ENCODE measurements at places on chromosomes 11 and 22.
A peak's percentile ranks its signal among the peaks of the same experiment; 100 is the strongest.

DNA sequence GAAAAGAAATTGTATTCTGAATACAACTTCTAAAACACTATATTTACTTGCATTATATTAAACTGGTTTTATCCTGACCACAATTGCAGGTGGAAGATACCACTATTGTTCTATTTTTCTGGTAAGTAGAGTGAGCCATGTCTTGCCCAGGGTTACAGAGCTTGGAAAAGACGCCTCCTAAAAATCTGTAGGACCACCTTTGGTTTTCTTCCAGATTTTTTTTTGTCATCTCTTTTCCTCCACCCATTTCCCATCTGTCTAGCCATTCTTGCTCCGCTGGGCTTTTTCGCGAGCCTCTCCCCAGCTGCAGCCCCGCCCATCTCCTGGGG lies 294 bp upstream of the MTMR3 start:
- no peak for DNase-seq

GRCh38 chr11:68929135-68929534 lies 25.4 kb downstream of the IGHMBP2 start:
- DNase-seq: no peak

- no peak for DNase-seq
Measured at GRCh38 chr22:18905540-18906409, at the start of gene DGCR6. TSS of gene DGCR6 (plus strand) at chr22:18906320. CDS start at chr22:18906375, 55 bp downstream.

DNA sequence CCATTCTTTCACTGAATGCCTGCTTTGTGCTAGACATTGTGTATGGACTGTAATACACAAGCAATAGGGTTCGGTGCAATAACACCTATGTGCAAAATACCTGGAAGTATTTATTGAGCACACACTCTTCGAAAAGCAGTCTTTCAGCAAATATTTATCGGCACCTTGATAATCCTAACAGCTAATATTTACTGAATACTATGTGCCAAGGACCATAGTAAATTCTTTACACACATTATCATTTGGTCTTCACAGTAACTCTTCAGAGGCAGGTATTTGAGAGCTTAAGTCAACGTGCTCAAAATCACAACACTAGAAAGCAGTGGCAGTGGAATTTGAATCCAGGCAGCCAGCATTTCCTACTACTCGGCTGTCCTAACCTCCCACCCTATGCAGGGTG lies 2.2 kb downstream of the B3GNT6 start:
- DNase-seq: no peak

DNA sequence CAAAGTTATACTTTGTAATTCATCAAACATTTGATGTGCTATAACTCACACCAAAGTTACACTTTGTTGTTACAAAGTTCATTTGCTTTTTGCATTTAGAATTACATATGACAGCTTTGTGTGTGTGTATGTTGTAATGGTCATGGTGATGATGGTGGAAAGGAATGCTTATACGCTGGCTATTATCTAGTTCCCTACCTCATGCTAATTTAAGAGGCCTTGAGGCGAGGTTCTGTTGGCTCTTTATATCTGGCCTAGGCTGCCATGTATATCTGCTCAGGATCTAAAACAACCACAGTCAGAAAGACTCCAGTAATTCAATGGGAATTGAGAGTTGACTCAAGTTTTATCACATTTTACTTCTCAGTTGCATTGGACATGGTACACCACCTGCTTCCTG lies 123.4 kb downstream of the SLC17A6 start:
- no peak for DNase-seq

GRCh38 chr11:27409049-27409448 lies 46.0 kb upstream of the CCDC34 start:
- no peak for DNase-seq

GRCh38 chr11:76783896-76784813 lies 999 bp downstream of the TSKU start:
- DNase-seq: peak; percentile 72

DNA sequence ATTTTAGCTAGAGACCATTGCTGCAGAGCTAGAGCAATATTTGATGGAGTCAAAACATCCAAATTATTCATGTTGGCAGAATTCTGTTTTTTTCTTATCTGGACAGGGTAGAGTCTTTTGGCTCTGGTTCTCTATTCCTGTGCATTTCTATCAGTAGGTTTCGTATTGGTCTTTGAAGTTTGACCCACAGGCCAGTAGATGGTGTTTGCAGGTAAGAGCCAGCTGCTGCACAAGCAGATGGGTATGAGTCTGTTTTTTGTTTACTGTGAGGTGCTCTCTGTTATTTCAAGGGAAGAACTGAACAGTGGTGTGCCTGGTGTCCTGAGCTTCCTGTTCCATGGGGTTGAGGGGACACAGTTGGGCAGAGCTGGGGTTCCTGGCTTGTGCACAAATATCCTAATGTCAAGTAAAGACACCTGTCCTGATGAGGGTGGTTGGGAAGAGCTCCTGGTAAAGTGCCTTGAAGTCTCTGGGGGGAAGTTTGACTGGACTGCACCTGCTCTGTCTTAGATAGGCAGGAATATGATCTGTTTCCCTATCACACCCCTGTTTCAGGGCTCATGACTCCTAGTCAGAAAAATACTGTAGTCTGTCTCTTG lies 34.0 kb upstream of the SLC22A25 start:
- no peak for DNase-seq

- no peak for DNase-seq
Measured at GRCh38 chr11:94455861-94456260, 37.8 kb downstream of the MRE11 start.

GRCh38 chr11:65452806-65453490 lies 30.4 kb downstream of the NEAT1 start:
- DNase-seq: peak; percentile 78

DNA sequence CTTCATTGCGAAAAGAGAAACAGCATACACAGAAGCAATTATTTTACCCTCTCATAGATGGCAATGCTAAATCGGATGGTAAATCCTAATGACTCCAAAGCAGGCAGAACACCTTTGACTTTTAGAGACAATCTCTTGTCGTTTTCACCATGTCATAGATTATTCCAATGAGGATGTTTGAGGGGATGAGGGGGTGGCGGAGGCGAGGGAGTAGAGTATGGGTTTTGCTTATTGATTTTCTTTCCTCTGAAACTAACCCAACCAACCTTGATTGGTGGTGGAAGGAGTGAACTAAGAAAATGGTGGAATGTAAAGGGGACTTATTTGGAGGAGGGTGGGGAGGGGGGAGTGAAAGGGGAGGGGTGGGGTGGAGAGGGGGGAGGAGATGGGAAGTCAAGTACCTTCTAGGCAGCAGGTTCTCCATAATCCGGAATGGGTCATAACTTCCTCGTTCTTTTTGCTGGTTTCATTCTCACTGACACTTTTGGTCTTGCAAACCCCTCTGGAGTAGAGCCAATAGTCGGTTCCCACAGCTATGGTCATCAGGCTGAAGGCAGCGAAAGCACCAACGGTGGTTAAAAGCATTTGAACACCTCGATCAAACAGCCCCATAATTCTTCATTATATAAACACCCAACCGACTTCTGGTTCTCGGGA lies 1.5 kb downstream of the CACNG2 start:
- DNase-seq: no peak

DNA sequence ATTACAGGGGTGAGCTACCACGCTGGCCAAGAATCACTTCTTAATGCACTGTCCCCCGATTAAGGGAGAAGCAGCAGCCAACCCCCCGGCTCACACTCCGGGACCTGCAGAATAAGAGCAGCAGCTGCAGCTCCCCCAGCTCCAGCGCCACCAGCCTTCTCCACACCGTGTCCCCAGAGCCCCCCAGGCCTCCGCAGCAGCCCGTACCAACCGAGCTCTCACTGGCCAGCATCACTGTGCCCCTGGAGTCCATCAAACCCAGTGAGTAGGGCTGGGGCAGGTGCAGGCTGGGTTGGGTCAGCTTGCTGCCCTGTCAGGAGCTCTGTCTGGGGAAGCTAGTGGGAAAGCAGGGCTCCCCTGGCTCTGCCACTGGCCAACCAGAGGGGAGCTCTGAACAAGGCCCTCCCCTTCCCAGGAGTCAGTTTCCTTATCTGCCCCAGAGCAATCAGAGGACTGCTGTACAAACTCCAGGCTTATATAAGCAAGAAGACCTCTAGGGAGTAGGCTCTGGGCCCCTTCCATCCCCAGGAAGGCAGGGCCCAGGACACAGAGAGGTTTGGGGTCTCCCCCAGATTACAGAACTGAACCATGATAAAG lies 8.5 kb upstream of the SH3BP1 start:
- no peak for DNase-seq

DNA sequence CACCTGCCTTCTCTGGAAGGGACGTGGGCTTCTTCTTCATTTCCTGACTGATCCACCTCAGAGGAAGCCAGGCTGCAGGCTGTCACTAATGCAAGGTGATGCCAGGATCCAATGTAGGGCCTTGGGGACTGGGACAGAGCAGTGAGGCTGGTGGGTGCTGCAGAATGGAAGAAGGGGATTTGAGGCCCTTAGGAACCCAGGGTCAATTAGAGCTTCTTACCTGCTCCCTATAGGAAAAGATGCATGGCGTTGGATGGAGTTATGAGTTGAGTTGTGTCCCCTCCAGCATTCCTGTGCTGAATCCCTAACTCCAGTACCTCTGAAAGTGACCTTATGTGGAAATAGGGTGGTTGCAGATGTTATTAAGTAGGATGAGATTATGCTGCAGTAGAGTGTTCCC lies 190.4 kb downstream of the MIAT start:
- no peak for DNase-seq

GRCh38 chr11:48064306-48064705 lies 83.9 kb downstream of the PTPRJ start:
- DNase-seq: no peak

GRCh38 chr11:60485987-60486386 lies 6.6 kb upstream of the MS4A12 start:
- no peak for DNase-seq

DNA sequence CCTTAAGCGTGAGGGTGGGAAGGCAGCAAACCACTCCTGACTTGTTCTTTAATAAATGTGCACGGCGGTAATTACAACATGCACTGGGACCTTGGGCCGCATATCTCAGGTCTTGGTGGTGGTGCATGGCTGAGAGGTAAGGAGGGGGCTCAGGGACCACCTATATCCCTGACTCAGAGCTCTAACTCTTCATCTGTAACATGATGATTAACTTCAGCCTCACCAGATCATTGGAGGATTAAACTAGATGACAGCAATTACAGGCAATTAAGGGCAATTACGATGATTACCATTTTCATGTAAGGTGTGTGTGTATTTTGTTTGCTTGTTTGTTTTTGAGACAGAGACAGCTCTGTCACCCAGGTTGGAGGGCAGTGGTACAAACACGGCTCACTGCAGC lies 45.0 kb downstream of the FBLN1 start:
- no peak for DNase-seq

DNA sequence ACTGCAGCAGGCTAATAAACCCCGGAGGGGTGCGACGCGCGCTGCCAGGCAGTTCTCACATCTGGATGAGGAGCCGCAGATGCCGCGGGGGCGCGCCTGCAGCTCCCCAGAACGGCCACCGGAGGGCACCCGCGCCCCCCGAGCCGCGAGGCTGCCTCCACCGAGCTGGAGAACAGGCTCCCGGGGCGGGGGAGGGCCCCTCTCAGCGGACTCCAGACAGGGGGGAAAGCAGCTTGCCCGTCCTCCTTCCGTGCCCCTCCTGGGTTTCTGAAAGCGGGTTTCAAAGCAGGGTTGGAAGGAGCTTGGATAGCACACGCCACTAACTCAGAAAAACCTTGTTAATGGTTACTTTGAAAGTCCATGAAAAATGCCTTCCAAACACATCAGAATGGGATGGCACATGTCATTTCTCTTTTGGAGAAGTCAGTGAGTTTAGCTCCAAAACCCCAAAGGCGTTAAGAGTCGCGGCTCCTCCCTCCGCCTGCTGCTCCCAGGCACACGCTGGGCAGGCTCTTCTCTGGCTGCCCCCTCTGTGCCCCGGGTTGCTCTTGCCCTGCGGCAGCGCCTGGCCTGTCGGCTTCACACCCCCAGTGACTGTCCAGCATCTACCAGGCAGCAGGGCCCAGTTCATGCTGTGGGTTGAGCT lies 317.8 kb downstream of the NTM start:
- no peak for DNase-seq

- DNase-seq: no peak
Measured at GRCh38 chr11:96136613-96137298, 206.2 kb downstream of the MAML2 start.
